ENCODE measurements at places on chromosomes 7 and 10. TPM values are rescaled to one million over a fixed set of nuclear protein-coding genes. Genes with fewer than 3 reads are reported as not detected.

SORCS1 gene
- polyA plus RNA-seq = 18.9 TPM

TMEM196 gene
- polyA plus RNA-seq = 0.10 TPM

ST8SIA6 gene
- polyA plus RNA-seq = 1.6 TPM

GRCh38 chr7:155293721-155294510 is 3.8 kb upstream of the INSIG1 start:
- no peak for DNase-seq

ZNF277 gene
- 36.2 TPM for polyA plus RNA-seq

GRCh38 chr10:114638821-114639625 is 19.1 kb downstream of the ABLIM1 start:
- no peak for DNase-seq

GRCh38 chr7:29957521-29958310 is 31.9 kb downstream of the SCRN1 start:
- no peak for DNase-seq

OR2A7 gene
- 12.1 TPM for polyA plus RNA-seq

GRCh38 chr10:124353896-124354295 is 64.8 kb downstream of the OAT start:
- no peak for DNase-seq
